Astrocyte of the spinal cord (primary cell): ENCODE measurements at places on chromosomes 16 and 17.

DNA sequence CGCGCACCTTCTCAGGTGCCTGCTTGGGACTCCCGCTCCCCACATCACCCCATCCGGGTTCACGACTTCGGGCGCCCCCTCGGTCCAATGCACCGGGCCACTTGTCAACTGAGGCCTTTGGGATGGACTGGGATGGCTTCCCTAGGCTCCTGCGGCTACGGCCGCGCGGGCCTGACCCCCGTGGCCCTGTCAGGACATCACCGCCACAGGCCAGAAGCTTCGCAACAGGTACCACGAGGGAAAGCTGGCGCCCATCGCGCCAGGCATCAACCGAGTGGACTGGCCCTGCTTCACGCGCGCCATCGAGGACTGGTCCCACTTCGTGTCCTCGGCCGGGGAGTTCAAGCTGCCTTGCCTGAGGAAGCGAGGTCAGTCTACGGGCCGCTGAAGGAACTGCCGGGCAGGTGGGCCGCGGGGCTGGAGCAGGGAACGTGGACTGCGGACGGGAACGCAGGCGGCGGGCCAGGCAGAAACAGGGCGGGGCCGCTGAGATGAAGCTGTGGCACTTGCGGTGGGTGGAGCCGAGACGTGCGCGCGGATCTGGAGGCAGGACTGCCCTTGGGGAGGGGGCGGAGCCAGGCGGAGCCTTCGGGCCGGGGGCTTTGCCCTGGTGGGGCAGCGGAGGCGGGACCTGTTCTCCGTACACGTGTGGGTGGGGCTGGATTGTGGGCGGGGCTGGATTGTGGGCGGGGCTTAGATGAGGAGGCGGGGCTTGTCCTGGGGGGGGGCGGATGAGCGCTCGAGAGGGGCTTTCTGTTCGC lies 13.7 kb upstream of the CNGB1 start:
- DNase-seq = peak; percentile 75

GRCh38 chr17:75153780-75154194 lies 525 bp downstream of the JPT1 start:
- no peak for DNase-seq

GRCh38 chr16:59566446-59566845 lies 832.3 kb upstream of the GOT2 start:
- no peak for DNase-seq

- no peak for DNase-seq
Observed at GRCh38 chr16:502179-502943, 25.2 kb upstream of the CAPN15 start.

- DNase-seq = no peak
Observed at GRCh38 chr16:66428682-66429251, 1.7 kb downstream of the BEAN1 start.

- DNase-seq = no peak
Observed at GRCh38 chr17:62911114-62911513, 54.9 kb upstream of the TANC2 start.

GRCh38 chr17:75758131-75758905 lies 6.7 kb downstream of the GALK1 start:
- DNase-seq = no peak
